Trophoblast cell (in vitro differentiated cells and primary cell): ENCODE measurements at places on chromosomes 7 and 10.

- no peak for DNase-seq
- no peaks in the 10 kb centered on the region for H3K36me3 ChIP-seq
- H3K4me3 ChIP-seq: no peak overlapping the region
These were observed 22.0 kb upstream of the CUX1 start for GRCh38 chr7:101795461-101795860.

DNA sequence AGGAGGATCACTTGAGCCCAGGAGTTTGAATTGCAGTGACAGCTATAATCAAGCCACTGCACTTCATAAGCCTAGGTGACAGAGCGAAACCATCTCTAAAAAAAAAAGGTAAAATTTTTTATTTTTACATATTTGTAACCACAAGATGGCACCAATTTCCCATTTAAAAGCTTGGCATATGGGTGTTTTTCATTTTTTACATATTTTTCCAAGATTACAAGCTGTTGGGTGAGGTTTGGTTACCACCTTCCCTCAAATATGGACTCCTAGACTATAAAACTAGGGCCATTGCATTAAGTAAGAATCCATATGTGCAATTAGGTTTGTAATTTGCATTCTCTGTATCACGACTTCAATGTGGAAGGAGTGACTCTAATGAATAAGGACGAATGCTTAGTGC is 129.3 kb upstream of the ACBD5 start:
- no peak overlapping the region for H3K27ac ChIP-seq
- H3K27me3 ChIP-seq: no peaks in the 10 kb centered on the region
- no peaks in the 10 kb centered on the region for H3K36me3 ChIP-seq
- no peak for DNase-seq
- H3K4me1 ChIP-seq: no peaks in the 10 kb centered on the region

DNA sequence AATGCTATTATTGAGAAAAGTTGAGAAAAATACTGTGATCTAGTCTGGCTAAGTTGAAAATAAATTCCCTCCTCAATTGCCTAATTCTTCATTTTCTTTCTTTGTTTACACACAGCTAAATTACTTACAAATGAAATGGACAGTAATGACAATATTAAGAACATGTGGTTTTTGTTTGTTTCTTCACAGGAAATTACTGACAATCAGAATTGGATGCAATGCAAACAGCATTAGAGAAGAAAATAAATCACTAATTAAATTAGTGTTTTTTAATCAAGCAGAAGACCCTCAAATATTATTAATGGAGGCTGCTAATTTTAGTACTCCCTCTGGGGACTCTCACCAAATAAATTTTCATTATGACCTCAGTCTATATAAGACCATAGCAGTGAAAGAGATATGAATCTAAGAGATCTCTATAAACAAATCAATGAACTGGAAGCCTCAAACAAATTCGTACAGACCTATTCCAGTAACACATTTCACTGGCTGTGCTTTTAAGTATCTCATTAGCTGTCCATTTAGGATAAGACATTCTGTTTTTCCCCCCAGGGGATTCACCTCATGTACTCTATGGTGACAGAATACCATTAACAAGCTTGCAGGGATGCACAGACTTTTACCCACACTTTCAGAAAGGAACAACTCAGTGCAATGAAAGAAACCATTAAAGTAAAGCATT is 202.0 kb upstream of the DGKB start:
- H3K27me3 ChIP-seq: no peaks in the 10 kb centered on the region
- H3K27ac ChIP-seq: no peak overlapping the region
- no peak overlapping the region for H3K4me3 ChIP-seq
- no peak for DNase-seq
- no peaks in the 10 kb centered on the region for H3K4me1 ChIP-seq
- no peaks in the 10 kb centered on the region for H3K36me3 ChIP-seq

- peaks cover 82% of the 10 kb centered on the region for H3K36me3 ChIP-seq
- no peak overlapping the region for H3K27ac ChIP-seq
- H3K27me3 ChIP-seq: no peaks in the 10 kb centered on the region
- H3K4me1 ChIP-seq: no peaks in the 10 kb centered on the region
These were observed 112.8 kb downstream of the LARP4B start for GRCh38 chr10:818526-819220.

DNA sequence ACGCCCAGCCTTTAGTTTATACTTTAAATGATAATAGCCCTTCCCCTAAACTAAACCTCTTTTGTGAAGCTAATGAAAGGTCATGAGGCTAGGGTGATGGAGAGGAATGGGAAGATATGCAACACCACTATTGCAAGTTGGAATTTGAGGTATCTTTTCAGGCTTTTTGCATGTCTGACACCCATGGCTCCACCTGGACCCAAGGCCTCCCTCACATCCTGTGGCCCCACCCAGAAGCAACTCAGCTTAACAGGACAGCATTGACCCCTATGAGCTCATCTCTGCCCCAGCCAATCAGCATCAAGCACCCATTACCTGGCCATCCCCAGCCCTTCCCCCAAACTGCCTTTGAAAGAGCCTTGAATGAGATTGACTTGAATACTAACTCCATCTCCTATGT is 674.2 kb upstream of the NRP1 start:
- H3K27ac ChIP-seq: no peak overlapping the region
- H3K36me3 ChIP-seq: no peaks in the 10 kb centered on the region
- H3K4me1 ChIP-seq: no peaks in the 10 kb centered on the region
- no peak for DNase-seq

GRCh38 chr10:954396-954795 is 22.9 kb upstream of the LARP4B start:
- no peak for DNase-seq
- H3K36me3 ChIP-seq: no peaks in the 10 kb centered on the region
- H3K4me3 ChIP-seq: no peak overlapping the region
- H3K4me1 ChIP-seq: no peaks in the 10 kb centered on the region
- H3K27ac ChIP-seq: no peak overlapping the region

- H3K27me3 ChIP-seq: peaks cover 20% of the 10 kb centered on the region
- no peaks in the 10 kb centered on the region for H3K36me3 ChIP-seq
- peaks cover 7% of the 10 kb centered on the region for H3K4me1 ChIP-seq
- H3K4me3 ChIP-seq: peak overlapping the region; percentile 81
These were observed 57.1 kb upstream of the PCGF5 start for GRCh38 chr10:91163269-91163868.

DNA sequence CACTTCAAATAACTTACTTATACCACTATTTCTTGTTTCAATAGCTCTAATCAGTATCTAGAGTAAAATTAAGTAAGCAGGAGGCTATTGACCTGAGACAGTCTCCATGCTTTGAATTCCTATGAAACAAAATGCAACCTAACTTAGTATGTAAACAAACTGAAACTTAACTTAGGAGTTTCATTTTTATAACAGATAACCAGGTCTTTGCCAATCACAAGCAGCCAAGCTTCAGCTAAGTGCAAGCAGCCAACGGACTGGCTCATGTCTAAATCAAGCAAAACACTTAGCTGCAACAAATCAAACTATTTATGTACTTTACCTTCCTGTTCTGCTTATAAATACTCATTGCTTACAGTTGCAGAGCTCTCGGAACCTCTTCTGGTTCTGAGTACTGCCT is 4.4 kb upstream of the GSTK1 start:
- no peak overlapping the region for H3K4me3 ChIP-seq
- no peaks in the 10 kb centered on the region for H3K4me1 ChIP-seq
- no peaks in the 10 kb centered on the region for H3K27me3 ChIP-seq
- H3K36me3 ChIP-seq: no peaks in the 10 kb centered on the region
- no peak overlapping the region for H3K27ac ChIP-seq
- DNase-seq: no peak

DNA sequence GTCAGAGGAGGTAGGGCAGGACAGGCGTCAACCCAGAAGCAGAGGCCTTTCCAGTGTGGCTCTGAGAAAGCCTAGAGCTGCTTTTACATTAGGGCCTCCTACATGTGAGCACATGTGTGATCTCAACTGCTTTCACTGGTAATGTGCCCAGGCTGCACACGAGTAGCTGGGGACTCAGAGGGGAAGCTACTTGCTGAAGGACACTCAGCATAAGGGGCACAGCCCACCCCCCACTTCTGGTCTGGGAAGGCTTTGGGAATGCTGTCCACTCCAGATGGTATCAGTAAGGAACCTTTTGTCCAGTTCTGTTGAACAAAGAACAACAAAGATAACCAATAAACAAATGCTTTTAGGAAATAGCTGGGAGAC is 18.9 kb downstream of the PRF1 start:
- peaks cover 2% of the 10 kb centered on the region for H3K27me3 ChIP-seq
- no peak overlapping the region for H3K27ac ChIP-seq
- no peaks in the 10 kb centered on the region for H3K36me3 ChIP-seq
- no peak for DNase-seq
- no peak overlapping the region for H3K4me3 ChIP-seq

GRCh38 chr10:127303105-127303504 is 106.7 kb upstream of the INSYN2A start:
- H3K27ac ChIP-seq: no peak overlapping the region
- no peaks in the 10 kb centered on the region for H3K27me3 ChIP-seq
- H3K4me1 ChIP-seq: no peaks in the 10 kb centered on the region
- H3K36me3 ChIP-seq: no peaks in the 10 kb centered on the region

DNA sequence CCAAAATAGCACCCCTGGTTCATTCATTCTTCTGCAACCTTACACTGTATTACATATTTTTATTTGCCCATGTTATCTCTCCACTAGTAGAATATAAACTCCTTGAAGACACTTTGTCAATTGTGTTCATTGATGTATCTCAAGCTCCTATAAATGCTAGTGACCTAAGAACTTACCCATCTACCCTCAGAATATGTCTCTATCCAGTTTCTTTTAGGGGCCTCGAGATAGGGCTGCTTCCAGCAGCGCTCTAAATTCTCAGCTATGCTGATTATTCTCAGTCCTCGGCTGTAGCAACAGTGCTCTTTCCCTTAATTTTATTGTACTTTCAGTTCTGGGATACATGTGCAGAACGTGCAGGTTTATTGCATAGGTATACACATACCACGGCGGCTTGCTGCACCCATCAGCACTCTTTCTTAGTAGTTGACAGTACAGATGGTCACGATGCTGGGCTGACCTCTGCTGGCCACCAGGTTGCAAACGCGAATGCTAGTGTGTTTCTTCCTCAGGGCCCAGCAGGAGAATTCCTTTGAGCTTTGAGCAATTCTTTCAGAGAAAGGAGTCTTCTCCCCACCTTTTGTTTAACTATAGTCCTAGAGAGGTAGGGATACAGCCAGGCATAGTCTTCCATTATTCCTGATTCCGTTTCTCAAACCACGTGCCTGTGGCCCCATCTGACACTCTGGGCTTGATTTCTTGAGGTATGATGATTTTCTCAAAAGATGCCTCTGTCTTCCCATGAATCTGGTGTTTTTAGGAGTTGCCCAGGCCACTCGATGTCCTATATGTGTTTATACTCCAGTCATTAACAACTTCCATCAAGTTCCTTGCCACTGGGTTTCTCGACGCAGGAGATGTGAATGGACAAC is 49.1 kb upstream of the CDC14C start:
- no peaks in the 10 kb centered on the region for H3K4me1 ChIP-seq
- H3K36me3 ChIP-seq: no peaks in the 10 kb centered on the region
- H3K27me3 ChIP-seq: no peaks in the 10 kb centered on the region
- peak; percentile 50 for DNase-seq
- no peak overlapping the region for H3K4me3 ChIP-seq

GRCh38 chr10:127649642-127650041 is 87.3 kb upstream of the FOXI2 start:
- H3K36me3 ChIP-seq: no peaks in the 10 kb centered on the region
- peak; percentile 23 for DNase-seq
- H3K27me3 ChIP-seq: no peaks in the 10 kb centered on the region
- no peak overlapping the region for H3K27ac ChIP-seq
- H3K4me3 ChIP-seq: no peak overlapping the region

- no peaks in the 10 kb centered on the region for H3K36me3 ChIP-seq
- no peaks in the 10 kb centered on the region for H3K4me1 ChIP-seq
- DNase-seq: peak; percentile 17
- no peaks in the 10 kb centered on the region for H3K27me3 ChIP-seq
- H3K27ac ChIP-seq: no peak overlapping the region
These were observed 6.1 kb upstream of the NCAPG2 start for GRCh38 chr7:158710651-158711102.

DNA sequence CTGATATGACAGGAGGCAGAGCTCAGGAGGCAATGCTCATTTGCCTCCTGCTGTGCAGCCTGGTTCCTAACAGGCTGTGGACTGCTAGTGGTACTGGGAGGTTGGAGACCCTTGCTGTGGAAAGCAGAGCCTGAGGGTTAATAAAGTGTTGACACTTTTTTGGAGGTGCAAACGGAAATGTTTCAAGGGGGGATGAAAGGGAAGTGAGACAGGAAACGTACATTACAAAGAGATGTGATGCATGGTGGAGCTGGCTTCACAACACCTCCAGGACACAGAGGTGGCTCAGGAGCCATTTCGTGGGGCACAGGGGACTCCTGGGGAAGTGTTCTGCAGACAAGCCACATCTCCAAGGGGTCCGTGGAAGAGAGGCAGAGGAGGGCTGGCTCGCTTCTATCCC is 137.6 kb upstream of the SVIL start:
- H3K27me3 ChIP-seq: no peaks in the 10 kb centered on the region
- H3K4me3 ChIP-seq: no peak overlapping the region
- DNase-seq: no peak
- H3K4me1 ChIP-seq: no peaks in the 10 kb centered on the region

DNA sequence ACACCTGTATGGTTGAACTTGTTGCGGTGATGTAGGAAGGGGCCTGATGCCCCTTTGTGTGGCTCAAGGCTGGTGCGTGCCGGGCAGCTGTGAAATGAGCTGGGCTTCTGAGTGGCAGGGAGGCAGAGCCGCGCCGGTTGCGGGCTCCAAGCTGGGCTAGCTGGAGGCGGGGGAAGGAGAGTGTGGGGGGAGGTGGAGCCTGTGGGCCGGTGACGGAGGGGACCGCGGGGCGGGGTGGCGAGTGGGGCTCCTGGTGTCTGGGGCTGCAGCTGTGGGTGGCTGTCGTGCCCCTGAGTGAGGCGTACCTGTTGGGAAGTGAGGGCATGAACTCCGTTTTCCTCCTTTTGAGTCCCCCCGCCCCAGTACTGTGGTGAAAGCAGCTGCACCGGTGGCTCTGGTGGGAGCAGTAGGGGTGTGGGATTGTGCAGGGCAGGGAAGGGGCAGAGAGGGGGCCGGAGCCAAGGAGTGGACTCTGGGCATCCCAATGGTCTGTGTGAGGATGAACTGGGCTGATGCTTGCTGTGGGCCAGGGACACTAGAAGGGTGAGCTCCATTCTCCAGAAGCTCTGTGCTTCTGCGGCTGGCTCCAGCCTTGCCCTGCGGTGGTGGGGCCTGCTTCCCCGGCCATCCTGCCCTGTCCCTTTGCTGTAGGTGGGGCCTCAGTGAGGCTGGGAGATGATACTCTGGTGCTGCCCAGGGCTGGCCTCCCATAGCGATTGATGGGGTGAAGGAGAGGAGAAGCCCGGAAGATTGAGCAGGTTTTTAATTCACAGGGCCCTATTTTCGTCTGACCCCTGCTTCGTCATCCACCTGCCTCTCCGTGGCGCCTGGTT is 41.7 kb downstream of the INPP5A start:
- no peak overlapping the region for H3K4me3 ChIP-seq
- no peak for DNase-seq
- H3K36me3 ChIP-seq: no peaks in the 10 kb centered on the region

GRCh38 chr7:29956487-29956836 is 33.1 kb downstream of the SCRN1 start:
- H3K27me3 ChIP-seq: no peaks in the 10 kb centered on the region
- DNase-seq: no peak
- H3K4me3 ChIP-seq: no peak overlapping the region
- no peaks in the 10 kb centered on the region for H3K4me1 ChIP-seq
